Sigmoid colon (tissue), 7 donors: ENCODE measurements at places on chromosomes 16 and 17. TPM values are rescaled to one million over a fixed set of nuclear protein-coding genes. Genes with fewer than 3 reads are reported as not detected.
A peak's percentile ranks its signal among the peaks of the same experiment; 100 is the strongest.

DNA sequence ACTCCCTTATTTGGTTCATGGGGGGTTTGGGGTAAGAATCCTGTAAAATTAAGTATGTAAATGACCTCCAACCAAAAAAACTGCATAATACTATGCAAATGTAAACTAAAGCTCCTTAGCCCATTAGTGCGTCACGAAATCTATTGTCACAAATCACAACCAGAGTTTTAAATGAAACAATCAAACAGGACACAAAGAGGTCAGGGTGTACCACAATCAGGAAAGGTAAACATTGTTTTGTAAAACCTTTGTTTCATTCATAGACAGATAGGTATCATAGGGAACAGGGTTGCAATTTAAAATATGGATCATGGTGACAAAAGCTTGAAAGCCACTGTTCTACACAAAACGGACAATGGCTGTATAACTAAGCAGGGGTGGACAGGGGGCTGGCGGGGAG is 61.0 kb downstream of the ARHGAP17 start:
- no peak overlapping the region for H3K4me3 ChIP-seq
- H3K4me1 ChIP-seq: no peaks in the 10 kb centered on the region
- DNase-seq: no peak
- no peak overlapping the region for H3K27ac ChIP-seq

DNA sequence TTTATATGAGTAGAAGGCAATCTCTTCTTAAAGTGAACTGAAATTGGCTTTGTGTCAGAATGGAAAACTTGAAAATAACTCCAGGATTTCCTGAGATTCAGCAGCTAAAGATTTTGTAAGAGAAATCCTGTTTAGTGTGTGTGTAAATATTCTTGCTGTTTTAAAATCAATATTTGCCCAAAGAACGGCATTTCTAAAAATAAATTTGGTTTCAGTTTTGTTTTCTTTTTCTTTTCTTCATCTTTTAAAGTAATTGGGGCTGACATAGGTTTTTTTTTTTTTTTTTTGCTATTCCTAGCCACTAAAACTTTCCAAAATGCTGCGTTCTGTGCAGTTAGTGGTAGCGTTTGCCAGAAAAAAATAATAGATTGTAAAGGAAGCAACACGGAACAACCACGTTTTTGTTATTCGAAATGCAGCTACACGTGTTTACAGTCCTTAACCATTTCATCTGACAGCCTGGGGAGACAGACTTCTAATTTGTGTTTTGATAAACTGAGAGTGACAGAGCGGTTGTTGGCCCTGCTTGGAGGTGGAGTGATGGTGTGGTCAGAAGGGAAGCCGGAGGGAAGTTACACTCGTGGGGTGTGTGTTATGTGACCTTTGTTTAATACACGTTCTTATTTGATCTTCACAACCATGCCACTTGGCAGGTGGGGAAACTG is 21.6 kb upstream of the SMPD3 start:
- no peak overlapping the region for H3K4me3 ChIP-seq
- H3K27me3 ChIP-seq: no peaks in the 10 kb centered on the region
- H3K4me1 ChIP-seq: no peaks in the 10 kb centered on the region
- peak overlapping the region; percentile 37 for H3K27ac ChIP-seq
- DNase-seq: no peak

DNA sequence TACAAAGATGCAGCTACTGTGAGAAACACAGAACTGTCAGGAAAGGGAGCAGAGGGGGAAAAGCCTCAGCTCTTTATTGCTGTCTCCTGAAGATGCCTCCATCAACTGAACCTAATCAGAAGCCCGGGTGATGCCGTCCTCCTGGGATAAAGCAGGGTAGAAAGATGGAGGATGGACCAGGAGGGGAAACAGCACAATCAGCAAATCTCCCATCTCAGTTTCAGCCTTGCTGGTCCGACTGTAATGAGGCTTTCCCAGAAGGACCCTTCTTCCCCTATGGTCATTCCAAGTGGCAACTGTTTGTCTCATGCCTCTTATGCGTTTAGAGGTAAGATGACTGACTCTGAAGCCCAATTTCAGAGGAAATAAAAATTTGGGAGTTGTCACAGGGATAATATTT is 24.3 kb downstream of the ZFP1 start:
- no peaks in the 10 kb centered on the region for H3K27me3 ChIP-seq
- H3K4me3 ChIP-seq: no peak overlapping the region
- H3K36me3 ChIP-seq: peaks cover 30% of the 10 kb centered on the region
- H3K27ac ChIP-seq: no peak overlapping the region
- no peak for DNase-seq

Gene NOD2
- total RNA-seq: 2.5 TPM

Gene OR1F1
- total RNA-seq: not detected

Gene TMEM97
- total RNA-seq: 5.8 TPM
